ENCODE measurements at places on chromosomes 2 and 18. TPM values are rescaled to one million over a fixed set of nuclear protein-coding genes. Genes with fewer than 3 reads are reported as not detected.

DNA sequence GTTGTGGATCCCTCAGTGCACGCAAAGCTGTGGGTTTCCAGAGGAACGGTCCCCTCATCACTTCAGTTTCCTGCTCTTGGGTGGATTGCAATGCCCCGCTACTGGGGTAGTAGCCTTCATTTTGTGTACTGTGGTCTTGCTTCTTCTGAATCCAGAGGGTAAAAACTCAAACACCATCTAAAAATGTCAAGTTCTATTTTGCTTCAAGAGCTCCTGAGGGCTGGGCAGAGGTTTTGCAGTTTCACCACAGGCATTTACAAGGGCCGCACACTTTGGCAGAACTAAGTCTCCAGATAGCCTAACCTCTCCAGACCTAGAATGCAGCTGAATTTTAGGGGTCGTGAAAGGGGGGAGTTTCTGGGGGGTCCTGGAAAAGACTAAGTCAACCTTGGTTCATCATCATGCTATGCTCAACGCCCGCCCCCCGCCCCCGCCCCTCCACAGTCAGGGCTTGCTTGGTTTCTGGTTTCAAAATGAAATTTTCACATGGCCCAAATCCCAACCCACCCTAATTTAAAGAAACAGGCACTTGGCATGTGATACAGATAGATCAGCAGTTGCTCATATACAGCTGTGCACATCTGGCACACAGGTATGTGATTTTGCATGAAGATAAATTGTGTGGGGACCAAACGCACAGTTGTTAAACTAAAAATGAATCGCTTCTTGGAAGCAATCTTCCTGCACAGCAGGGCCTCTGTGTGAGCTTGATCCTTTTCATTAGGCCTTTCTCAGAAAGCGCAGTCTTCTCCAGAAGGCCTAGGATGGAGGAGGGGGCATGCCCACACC lies 329.6 kb downstream of the OSR1 start:
- no peak for DNase-seq

DNA sequence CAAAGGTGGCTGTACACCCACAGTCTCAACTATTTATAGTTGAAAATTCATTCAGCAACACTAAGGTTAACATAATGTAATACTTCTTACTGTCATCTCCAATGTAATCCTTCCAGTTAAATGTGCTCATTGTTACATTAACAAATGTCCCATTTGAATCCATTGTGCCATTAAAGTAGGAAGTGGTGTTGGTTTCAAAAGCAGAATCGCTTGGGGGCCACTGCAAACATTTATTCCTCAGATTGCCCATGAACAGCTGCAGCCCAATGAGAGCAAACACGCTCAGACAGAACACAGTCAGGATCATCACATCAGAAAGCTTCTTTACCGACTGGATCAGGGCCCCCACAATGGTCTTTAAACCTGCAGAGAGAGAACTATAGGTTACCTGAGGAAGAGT lies 41.4 kb downstream of the SCN3A start:
- DNase-seq: no peak

DNA sequence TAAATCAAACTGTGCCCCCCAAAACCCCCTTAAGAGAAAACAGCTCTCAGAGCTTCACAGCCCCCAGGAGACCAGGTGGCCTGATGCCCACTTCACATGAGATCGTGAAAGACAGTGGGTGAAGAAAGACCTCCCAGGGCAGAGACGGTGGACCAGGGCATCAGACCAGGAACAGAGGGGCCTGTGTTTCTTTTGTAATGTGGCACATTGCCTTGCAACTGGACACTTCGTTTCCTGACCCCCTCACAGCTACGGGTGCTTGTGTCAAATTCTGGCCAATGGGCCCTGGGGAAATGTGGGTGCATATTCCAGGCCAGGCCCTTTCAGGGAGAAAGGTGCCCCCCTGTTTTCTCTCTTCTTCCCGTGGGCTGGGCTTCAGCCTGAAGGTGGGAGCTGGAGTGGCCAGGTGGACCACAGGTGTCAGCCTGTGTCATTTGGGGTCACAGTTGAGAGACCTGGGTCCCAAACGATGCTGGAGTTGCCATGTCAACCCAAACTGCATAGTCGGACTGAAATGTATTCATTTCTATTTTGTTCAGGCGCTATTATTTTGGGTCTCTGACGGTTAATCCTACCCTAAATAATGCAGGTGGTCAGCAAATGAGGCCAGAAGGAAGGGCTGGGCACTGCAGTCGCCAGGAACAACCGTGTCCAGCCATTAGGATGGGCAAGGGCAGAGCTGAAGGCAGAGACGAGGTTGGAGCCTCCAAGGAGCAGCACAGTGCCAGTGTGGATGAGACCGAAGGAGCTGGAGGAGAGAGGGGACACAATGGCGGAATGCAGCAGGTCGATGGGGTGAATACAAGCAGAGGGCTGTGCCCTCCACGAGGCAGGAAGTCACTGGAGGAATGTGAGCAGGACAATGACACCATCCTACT lies 338.2 kb downstream of the EIPR1 start:
- no peak for DNase-seq

The LONRF2 gene
- not detected for total RNA-seq

The TRIM54 gene
- total RNA-seq: 0.51 TPM

The BMP10 gene
- total RNA-seq: not detected

The SKA1 gene
- 2.9 TPM for total RNA-seq
